ENCODE measurements at places on chromosomes 11 and 22. TPM values are rescaled to one million over a fixed set of nuclear protein-coding genes. Genes with fewer than 3 reads are reported as not detected.
A peak's percentile ranks its signal among the peaks of the same experiment; 100 is the strongest.

MUC5AC gene
- total RNA-seq, result not detected

VSIG10L2 gene
- not detected for total RNA-seq

TUBA8 gene
- 1.0 TPM for total RNA-seq

DNA sequence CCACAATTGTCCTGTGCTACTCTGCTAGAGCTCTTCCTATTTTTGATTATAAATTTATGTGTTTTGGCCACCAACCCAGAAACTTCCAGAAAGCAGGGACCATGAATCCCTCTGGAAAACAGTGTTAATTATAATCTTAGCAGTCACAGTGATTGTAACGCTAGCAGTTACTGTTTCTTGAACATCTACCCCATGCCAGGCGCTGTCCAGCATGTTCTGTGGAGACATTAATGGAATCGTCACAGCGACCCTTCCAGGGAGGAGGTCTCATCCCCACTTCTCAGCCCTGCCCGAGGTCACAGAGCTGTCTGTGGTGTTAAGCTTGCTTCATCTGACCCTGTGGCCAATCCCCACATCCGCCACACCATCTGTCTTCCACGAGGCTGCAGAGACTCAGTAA is 13.9 kb upstream of the PNPLA5 start:
- DNase-seq, result no peak

- DNase-seq, result peak; percentile 66
These were observed 577 bp upstream of the DKK3 start for GRCh38 chr11:12008790-12009616.

GRCh38 chr11:65853246-65853979 is 4.6 kb downstream of the CFL1 start:
- no peak for DNase-seq

DNA sequence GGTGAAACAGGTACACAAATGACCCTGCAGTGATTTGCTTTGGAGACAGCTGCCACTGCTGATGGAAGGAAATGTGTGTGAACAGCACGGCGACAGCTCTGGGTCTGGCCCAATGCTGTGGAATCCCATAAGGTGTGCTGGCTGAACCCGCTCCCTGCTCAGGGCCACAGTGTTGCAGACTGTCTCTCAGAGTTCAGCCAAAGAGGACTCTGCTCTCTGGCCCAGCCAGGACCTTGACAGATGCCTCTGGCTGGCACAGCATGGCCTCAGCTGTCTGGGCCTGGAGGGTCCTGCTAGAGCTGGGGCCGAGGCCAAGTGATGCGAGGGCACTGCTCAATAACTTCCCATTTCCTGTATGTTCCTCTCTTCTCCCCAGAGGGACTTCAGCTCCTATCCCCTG is 5.3 kb upstream of the ABCC8 start:
- DNase-seq, result no peak

DNA sequence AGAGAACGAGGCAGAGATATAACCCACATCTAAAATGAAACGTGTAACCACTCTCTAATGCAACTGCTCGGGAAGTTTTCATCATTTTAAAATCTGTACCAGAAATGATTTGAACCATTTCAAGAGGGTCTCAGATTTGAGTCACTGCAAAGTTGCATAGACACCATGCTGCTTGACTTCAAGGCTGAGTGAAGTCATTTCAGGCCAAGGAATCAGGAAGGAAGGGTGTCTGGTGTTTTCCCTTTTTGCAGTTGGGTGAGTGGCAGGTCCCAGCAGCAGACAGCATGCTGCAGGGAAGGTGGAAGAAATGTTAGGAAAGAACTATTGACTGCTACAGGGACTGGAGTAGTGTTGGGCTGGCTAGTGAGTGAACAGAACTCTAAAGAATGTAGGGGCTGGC is 16.5 kb downstream of the TANGO2 start:
- DNase-seq, result no peak

- no peak for DNase-seq
These were observed 105.5 kb upstream of the TOP3B start for GRCh38 chr22:22087854-22088657.
